Central memory CD8-positive, alpha-beta T cell (primary cell): ENCODE measurements at places on chromosomes 6 and 20.

DNA sequence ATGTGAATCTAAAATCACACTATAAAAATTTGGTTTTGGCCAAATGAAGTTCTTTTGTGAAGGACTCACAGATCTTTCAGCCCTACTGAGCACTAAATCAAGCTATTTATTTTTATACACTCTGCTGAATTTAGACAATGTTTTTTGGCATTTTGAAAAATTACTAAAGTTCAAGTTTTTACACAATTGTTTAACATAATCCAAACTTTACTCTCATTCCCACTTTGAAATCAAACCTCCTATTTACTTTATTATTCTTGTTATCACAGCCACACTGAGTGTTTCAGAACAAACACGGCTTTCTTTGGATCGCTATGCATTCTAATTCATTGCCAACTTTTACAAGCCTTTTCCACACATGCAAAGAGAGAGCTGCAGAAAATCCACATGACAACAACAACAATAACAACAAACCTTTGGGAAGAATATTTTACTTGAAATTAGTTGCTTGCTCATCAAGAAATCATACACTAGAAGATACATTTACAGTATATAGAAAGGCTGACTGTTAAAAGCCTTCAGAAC is 49.1 kb upstream of the TMEM30A start:
- no peak for DNase-seq
- no peak overlapping the region for H3K27ac ChIP-seq
- H3K27me3 ChIP-seq, result peaks cover 18% of the 10 kb centered on the region
- peaks cover 5% of the 10 kb centered on the region for H3K4me1 ChIP-seq

DNA sequence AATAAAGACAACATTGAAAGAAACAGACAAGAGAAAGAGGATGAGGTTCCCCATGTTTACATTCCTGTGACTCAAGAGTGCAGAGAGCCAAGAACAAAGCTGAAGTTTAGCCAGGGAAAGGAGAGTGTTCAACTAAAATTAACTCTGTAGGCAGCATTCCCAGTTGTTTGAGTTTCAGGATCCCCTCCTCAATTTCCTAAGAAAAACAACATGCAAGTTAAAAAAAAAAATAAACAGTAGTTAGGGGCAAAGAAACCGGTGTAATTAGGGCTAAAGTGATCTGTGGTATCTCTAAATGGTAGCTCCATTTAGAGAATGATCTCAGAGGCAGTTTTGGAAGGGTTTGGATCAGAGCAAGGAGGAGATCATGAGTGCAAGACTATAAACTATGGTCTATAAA is 30.9 kb upstream of the RAB23 start:
- H3K27ac ChIP-seq, result no peak overlapping the region
- H3K36me3 ChIP-seq, result no peaks in the 10 kb centered on the region
- DNase-seq, result no peak
- no peaks in the 10 kb centered on the region for H3K4me1 ChIP-seq
- H3K4me3 ChIP-seq, result no peak overlapping the region

GRCh38 chr6:11538819-11539468 is 1.4 kb downstream of the TMEM170B start:
- peaks cover 5% of the 10 kb centered on the region for H3K36me3 ChIP-seq
- DNase-seq, result no peak
- H3K27ac ChIP-seq, result no peak overlapping the region
- H3K27me3 ChIP-seq, result peaks cover 13% of the 10 kb centered on the region

DNA sequence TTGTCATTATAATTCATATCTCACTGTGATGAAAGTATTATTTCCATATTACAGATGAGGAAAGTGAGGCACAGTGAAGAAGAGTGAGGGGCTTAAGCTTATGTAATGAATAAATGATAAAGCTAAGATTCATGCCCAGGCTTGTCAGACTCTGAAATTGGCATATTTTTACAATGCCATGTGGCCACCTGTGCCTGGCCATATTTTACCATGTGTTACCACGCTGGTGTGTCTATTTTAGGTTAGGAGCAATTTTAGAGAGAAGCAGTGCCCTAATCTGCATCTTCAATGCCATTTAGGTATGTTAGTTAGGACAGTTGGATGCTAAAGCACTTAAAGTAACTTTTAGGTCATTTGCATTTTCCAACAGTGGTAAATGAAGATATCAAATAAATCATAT is 188.0 kb upstream of the FLRT3 start:
- H3K4me3 ChIP-seq, result no peak overlapping the region
- no peaks in the 10 kb centered on the region for H3K27me3 ChIP-seq
- H3K36me3 ChIP-seq, result no peaks in the 10 kb centered on the region
- H3K4me1 ChIP-seq, result no peaks in the 10 kb centered on the region

DNA sequence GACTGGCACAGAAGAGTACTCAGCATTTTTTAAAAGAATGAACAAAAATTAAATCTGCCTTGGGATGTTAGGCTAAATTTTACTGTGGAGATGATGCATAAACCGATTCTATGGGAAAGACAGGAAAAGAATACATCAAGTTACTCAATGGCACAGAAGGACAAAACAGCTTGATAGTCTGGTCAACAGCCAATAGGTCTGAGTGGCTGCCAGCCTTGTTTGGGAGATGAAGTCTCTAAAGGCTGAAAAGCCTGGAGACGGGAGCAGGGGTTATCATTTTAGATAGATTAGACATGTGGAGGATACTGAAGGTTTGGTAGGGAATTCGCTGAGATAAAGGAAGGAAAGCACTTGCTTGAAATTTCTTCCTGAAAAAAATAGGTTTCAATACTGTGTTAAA is 56.3 kb upstream of the LAMA2 start:
- no peaks in the 10 kb centered on the region for H3K4me1 ChIP-seq
- no peak overlapping the region for H3K4me3 ChIP-seq
- no peaks in the 10 kb centered on the region for H3K27me3 ChIP-seq
- no peaks in the 10 kb centered on the region for H3K36me3 ChIP-seq

DNA sequence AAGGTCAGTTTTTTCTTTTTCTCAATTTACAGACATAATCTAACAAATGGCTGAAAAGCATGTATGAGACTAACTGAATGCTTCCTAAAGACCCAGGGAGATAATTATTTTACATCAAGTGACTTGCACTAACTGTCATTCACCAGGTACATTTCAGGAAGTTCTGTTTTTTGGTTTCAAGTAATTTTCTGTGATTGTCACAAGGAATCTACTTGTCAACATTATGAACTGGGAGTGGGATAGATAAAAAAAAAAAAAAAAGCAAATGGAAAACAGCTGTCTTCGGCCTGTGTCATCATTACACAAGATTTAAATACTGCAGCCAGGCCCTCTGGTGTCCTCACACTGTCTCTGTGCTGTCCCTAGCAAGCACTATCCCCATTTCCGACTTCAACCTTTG is 379.0 kb upstream of the HTR1E start:
- H3K4me3 ChIP-seq, result no peak overlapping the region
- H3K27ac ChIP-seq, result no peak overlapping the region
- H3K4me1 ChIP-seq, result no peaks in the 10 kb centered on the region

- H3K4me3 ChIP-seq, result no peak overlapping the region
- no peaks in the 10 kb centered on the region for H3K4me1 ChIP-seq
- H3K36me3 ChIP-seq, result peaks cover 1% of the 10 kb centered on the region
- peaks cover 50% of the 10 kb centered on the region for H3K27me3 ChIP-seq
- DNase-seq, result no peak
- no peak overlapping the region for H3K27ac ChIP-seq
Measured at GRCh38 chr6:6738922-6739716, 150.6 kb downstream of the LY86 start.

- H3K27ac ChIP-seq, result no peak overlapping the region
- H3K27me3 ChIP-seq, result no peaks in the 10 kb centered on the region
- no peaks in the 10 kb centered on the region for H3K4me1 ChIP-seq
- no peak for DNase-seq
Measured at GRCh38 chr20:11103866-11104265, 430.1 kb upstream of the JAG1 start.

DNA sequence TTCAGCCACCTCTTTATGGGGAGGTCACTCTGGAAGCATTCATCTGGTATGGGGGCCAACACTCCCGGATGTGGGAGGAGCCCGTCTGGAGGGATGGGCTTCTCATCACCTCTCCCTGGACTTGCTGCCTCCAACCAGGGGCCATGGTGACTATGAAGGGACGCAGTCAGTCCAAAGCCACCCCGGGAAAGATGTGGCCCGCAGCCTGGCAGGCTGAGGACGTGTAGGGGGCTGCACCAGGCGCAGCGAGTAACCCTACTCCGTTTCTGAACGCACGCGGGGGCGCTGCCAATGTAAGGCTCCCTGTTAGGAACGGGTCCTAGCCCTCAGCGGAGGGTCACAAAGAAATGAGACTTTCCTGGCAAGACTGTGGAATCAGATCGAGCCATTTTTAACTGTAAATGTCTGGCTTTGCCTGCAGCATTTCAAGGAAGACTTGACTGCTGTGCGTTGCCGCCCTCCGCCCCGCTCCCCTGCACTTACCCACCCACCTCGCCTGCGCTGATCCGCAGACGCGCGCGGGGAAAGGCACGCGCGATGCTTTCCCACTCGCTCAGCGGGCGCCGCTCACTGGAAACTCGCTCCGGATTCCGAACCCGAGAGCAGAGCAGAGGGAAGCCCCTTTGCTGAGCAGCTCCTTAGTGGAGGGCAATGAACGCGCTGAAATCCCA is 55.1 kb downstream of the IL20RA start:
- no peaks in the 10 kb centered on the region for H3K4me1 ChIP-seq
- no peaks in the 10 kb centered on the region for H3K36me3 ChIP-seq
- no peak overlapping the region for H3K27ac ChIP-seq
- no peak overlapping the region for H3K4me3 ChIP-seq
- no peak for DNase-seq
- peaks cover 89% of the 10 kb centered on the region for H3K27me3 ChIP-seq

GRCh38 chr6:128599036-128599435 is 78.6 kb upstream of the PTPRK start:
- H3K4me3 ChIP-seq, result no peak overlapping the region
- H3K27ac ChIP-seq, result no peak overlapping the region
- no peaks in the 10 kb centered on the region for H3K27me3 ChIP-seq
- no peaks in the 10 kb centered on the region for H3K36me3 ChIP-seq

- H3K27me3 ChIP-seq, result no peaks in the 10 kb centered on the region
- peak overlapping the region; percentile 57 for H3K27ac ChIP-seq
- H3K4me1 ChIP-seq, result peaks cover 25% of the 10 kb centered on the region
- H3K4me3 ChIP-seq, result no peak overlapping the region
Measured at GRCh38 chr20:37308086-37309050, 18.9 kb downstream of the MANBAL start.

DNA sequence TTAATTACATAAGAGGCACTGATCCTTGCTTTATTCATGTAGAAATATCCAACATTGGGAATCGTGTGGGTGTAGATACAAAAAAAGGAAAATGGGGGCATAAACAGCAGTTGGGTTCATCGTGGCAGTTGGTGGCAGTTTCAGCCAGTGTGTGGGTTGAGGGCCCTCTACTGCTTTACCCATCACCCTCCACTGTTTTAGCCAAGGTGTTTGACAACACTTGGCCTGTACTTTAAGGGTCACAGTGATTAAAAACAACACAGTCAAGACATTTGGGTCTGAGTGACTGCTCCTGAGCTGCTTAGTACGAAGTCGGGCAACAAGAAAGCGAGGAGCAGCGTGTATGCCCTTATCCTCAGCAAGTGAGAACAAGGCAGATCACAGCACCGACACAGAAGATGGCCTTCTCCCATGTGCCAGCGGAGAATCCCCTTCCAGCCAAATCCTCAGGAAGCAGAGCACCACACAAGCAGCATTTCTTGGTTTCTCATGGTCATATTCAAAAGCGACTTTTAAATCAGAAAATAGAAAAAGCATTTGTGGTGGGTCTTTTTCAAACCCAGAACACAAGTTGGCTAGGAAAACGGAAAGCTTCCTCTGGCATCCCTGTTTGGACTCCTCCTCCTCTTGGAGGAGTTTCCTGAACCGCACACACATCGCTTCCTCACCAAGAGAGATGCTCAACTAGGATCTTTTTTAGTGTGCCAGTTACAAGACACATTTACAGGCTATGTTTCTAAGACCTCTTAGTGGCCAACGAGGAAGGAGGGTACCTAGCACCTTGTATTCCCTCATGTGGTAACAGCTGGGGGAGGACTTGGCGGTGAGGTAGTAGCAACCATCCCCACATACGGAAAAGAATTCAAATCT is 23.5 kb downstream of the EIF2S2 start:
- no peak for DNase-seq
- no peak overlapping the region for H3K27ac ChIP-seq
- H3K27me3 ChIP-seq, result no peaks in the 10 kb centered on the region
- peaks cover 73% of the 10 kb centered on the region for H3K36me3 ChIP-seq
- H3K4me1 ChIP-seq, result peaks cover 28% of the 10 kb centered on the region
- no peak overlapping the region for H3K4me3 ChIP-seq

DNA sequence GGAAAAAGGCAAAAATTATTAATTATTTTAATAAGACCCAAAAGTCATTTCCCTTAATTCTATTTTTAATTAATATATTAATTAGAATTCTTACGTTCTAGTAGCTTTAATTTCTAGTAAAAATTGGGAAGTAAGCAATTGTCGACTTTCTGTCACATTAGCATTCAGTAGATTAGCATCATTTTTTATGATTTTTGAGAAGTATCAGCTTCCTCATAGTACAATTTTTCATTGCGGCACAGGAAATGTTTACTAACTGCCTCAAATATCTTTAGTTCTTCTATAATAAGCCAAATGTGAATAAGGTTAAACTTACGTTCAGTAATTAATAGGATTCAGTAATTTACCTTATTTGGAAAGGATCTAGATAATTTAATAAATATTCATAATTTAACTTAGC is 687.4 kb downstream of the EPM2A start:
- peaks cover 15% of the 10 kb centered on the region for H3K27me3 ChIP-seq
- DNase-seq, result no peak
- H3K4me1 ChIP-seq, result no peaks in the 10 kb centered on the region
- H3K27ac ChIP-seq, result no peak overlapping the region

DNA sequence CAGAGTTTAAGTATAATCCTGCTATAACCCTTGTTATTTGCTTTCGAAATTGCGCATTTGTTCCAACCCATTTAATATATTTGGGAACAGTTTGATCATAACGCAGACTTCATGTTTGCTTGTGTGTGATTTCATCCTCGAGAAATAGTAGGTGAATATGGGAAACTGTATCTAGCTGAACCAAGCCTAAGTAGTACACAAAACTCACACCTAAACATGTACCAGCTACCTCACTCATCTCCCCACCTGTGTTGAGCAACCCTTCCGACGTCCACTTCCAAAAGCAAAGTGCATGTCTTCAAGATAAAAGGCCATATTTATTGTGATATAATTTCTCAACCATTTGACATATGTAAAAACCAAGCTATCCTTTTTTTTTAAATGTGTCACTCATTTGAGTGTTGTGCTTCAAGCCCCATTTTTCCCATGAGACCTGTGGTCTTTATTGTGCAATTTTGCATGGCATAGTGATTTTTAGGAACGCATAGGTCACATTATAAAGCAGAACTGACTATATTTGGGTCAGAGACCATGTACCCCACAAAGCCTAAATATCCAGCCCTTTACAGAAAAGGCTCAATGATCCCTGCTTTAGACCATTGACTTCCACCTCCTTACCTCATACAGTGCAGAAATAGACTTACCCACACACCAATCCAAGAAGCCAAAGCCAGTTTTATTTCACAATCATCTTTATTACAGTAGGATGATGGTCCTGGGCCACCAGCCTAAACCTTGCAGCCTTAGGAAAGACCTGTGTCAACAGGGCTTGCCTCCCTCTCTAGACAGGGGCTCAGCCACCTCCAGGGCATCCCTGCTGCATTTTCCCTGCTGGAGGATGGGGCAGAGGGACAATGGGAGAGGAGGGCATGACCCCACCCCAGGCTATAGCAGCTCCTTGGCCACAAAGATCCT is 7.1 kb downstream of the CCND3 start:
- peak overlapping the region; percentile 86 for H3K27ac ChIP-seq
- H3K4me3 ChIP-seq, result peak overlapping the region; percentile 95
- H3K27me3 ChIP-seq, result no peaks in the 10 kb centered on the region
- DNase-seq, result no peak
- H3K36me3 ChIP-seq, result peaks cover 62% of the 10 kb centered on the region

GRCh38 chr6:133218852-133219251 is 22.3 kb upstream of the EYA4 start:
- no peaks in the 10 kb centered on the region for H3K36me3 ChIP-seq
- H3K4me3 ChIP-seq, result no peak overlapping the region
- no peak for DNase-seq
- H3K4me1 ChIP-seq, result no peaks in the 10 kb centered on the region
